Mesothelial cell of epicardium (in vitro differentiated cells): ENCODE measurements at places on chromosomes 4 and X.

DNA sequence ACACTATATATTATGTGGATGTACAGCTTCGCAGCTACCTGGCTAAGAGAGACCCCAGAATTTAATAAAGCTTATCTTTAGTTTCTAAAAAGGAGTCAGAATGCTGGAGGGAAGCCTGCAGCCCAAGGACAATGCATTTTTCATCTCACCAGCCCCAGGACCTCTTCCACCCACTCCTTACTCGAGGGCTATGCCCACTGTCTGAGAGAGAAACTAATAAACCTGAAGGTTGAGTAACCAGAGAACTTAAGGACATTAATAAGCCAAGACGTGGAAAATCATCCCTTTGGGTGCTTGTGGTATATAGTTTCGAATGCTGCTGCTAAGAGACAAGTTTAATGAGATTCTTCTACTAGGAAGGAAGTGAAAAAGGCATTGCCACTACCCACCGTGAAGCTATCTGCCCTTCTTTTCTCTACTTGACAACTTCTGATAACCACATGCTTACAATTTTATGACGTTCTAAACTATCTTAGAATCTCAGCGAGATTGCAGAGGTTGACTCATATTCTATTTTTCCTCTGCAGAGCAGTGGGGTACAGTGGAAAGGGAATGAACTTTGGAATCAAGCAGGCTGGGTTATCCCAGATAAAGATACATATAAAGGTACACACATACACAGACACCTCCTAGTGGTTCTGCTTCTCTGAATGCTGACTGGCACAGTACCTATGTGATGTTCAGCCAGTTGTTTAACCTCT lies 3.3 kb downstream of the RELL1 start:
- no peak overlapping the region for H3K27ac ChIP-seq
- DNase-seq, result no peak
- peaks cover 18% of the 10 kb centered on the region for H3K27me3 ChIP-seq
- peaks cover 2% of the 10 kb centered on the region for H3K36me3 ChIP-seq
- H3K4me3 ChIP-seq, result no peak overlapping the region

- peak overlapping the region; percentile 72 for H3K4me3 ChIP-seq
- peaks cover 74% of the 10 kb centered on the region for H3K27me3 ChIP-seq
- no peak for DNase-seq
- peaks cover 59% of the 10 kb centered on the region for H3K4me1 ChIP-seq
Observed at GRCh38 chr4:4866866-4867374, 7.5 kb downstream of the MSX1 start.

- no peak for DNase-seq
- H3K36me3 ChIP-seq, result no peaks in the 10 kb centered on the region
- no peak overlapping the region for H3K27ac ChIP-seq
- H3K27me3 ChIP-seq, result no peaks in the 10 kb centered on the region
- peaks cover 3% of the 10 kb centered on the region for H3K4me1 ChIP-seq
Observed at GRCh38 chrX:20507901-20508620, 241.4 kb upstream of the RPS6KA3 start.

GRCh38 chrX:39616098-39616729 lies 481.5 kb downstream of the BCOR start:
- H3K27me3 ChIP-seq, result no peaks in the 10 kb centered on the region
- DNase-seq, result no peak
- no peak overlapping the region for H3K4me3 ChIP-seq

- H3K36me3 ChIP-seq, result no peaks in the 10 kb centered on the region
- no peak for DNase-seq
- H3K4me3 ChIP-seq, result no peak overlapping the region
- no peaks in the 10 kb centered on the region for H3K4me1 ChIP-seq
- no peak overlapping the region for H3K27ac ChIP-seq
- H3K27me3 ChIP-seq, result peaks cover 30% of the 10 kb centered on the region
Observed at GRCh38 chr4:18454349-18454748, 432.8 kb upstream of the LCORL start.

- peaks cover 11% of the 10 kb centered on the region for H3K4me1 ChIP-seq
- H3K4me3 ChIP-seq, result no peak overlapping the region
- H3K27ac ChIP-seq, result no peak overlapping the region
- no peaks in the 10 kb centered on the region for H3K27me3 ChIP-seq
- no peaks in the 10 kb centered on the region for H3K36me3 ChIP-seq
Observed at GRCh38 chr4:147725673-147726072, 6.2 kb upstream of the ARHGAP10 start.

GRCh38 chr4:154160519-154161301 lies 330.9 kb downstream of the DCHS2 start:
- no peaks in the 10 kb centered on the region for H3K36me3 ChIP-seq
- peaks cover 9% of the 10 kb centered on the region for H3K4me1 ChIP-seq
- DNase-seq, result no peak
- no peak overlapping the region for H3K27ac ChIP-seq
- peaks cover 15% of the 10 kb centered on the region for H3K27me3 ChIP-seq
- no peak overlapping the region for H3K4me3 ChIP-seq

GRCh38 chr4:72312032-72312650 lies 256.9 kb downstream of the ADAMTS3 start:
- H3K27ac ChIP-seq, result peak overlapping the region; percentile 57
- no peak overlapping the region for H3K4me3 ChIP-seq
- no peaks in the 10 kb centered on the region for H3K27me3 ChIP-seq
- peaks cover 22% of the 10 kb centered on the region for H3K4me1 ChIP-seq
- DNase-seq, result no peak
- no peaks in the 10 kb centered on the region for H3K36me3 ChIP-seq

- H3K4me1 ChIP-seq, result peaks cover 4% of the 10 kb centered on the region
- H3K27me3 ChIP-seq, result no peaks in the 10 kb centered on the region
- no peak overlapping the region for H3K4me3 ChIP-seq
- H3K27ac ChIP-seq, result no peak overlapping the region
Observed at GRCh38 chrX:65741823-65742222, 74.4 kb downstream of the MSN start.

- H3K4me3 ChIP-seq, result no peak overlapping the region
- DNase-seq, result no peak
- H3K27ac ChIP-seq, result no peak overlapping the region
- no peaks in the 10 kb centered on the region for H3K36me3 ChIP-seq
- H3K27me3 ChIP-seq, result peaks cover 10% of the 10 kb centered on the region
- H3K4me1 ChIP-seq, result no peaks in the 10 kb centered on the region
Observed at GRCh38 chr4:24489870-24490269, 94.5 kb downstream of the DHX15 start.

DNA sequence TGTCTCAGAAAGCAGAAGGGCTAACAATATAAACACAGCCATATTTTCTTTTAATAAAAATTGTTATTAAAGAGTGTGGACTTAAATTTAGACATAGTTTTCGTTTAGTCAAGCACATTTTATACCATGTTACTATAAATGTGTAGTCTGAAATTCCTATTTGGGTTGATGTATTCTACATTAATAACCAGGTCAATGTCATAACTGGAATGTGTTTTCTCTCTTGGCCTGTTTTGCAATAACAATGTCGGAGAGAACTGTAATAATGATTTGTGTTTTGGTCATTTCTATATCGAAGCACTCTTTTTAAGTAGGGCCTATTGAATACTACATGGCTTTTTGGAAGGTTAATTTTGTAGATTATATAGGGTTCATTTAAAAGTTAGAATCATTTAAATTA lies 5.5 kb downstream of the USO1 start:
- H3K4me3 ChIP-seq, result no peak overlapping the region
- peaks cover 11% of the 10 kb centered on the region for H3K36me3 ChIP-seq
- no peaks in the 10 kb centered on the region for H3K27me3 ChIP-seq
- peak overlapping the region; percentile 59 for H3K27ac ChIP-seq
- no peak for DNase-seq

DNA sequence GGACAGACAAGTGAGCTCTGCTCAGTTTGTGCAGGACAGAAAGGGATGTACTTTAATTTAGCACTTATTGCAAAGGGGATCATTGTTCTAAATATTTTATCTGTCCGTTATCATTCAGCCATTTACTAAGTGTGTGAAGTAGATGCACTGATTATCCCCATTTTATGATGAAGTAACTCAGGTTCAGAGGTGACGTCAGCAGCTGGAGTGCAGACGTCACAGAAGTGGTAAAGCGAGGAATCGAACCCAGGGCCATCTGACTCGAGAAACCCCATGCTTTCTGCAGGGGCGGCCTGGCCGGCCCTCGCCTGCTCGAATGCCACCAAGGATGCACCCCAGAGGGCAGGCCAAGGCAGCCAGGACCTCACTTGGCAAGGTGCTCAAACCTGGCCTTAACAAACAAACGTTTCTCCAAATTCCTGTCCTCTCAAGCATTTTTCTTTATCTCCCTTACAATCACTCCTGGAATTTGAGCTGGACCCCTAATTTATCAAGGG lies 75.0 kb downstream of the DCTD start:
- no peaks in the 10 kb centered on the region for H3K27me3 ChIP-seq
- no peak overlapping the region for H3K27ac ChIP-seq
- H3K36me3 ChIP-seq, result no peaks in the 10 kb centered on the region
- DNase-seq, result no peak
- H3K4me1 ChIP-seq, result peaks cover 36% of the 10 kb centered on the region

- DNase-seq, result no peak
- H3K36me3 ChIP-seq, result peaks cover 59% of the 10 kb centered on the region
- no peak overlapping the region for H3K27ac ChIP-seq
- no peak overlapping the region for H3K4me3 ChIP-seq
- no peaks in the 10 kb centered on the region for H3K27me3 ChIP-seq
Observed at GRCh38 chr4:106092361-106093040, 197.2 kb downstream of the NPNT start.

DNA sequence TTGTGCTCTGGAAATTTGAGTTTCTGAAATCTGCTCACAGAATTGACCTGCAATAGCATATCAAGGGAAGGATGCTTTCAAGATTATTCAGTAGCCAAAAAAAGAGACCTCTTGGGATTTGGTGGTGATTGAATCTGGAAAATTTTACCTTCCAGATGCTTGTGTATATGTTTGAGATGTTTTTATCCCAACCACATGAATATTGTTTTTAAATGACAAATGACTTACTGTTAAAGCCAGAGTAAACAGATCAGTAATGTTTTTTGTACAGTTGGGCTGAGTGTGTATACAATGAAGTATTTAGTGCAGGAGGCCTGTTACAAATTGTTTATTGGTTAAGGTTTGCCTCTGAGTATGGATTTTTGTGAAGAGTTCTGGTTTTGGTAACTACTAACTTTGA lies 126.5 kb downstream of the CBR4 start:
- peaks cover 45% of the 10 kb centered on the region for H3K36me3 ChIP-seq
- no peak for DNase-seq
- H3K4me1 ChIP-seq, result peaks cover 36% of the 10 kb centered on the region
- no peaks in the 10 kb centered on the region for H3K27me3 ChIP-seq
- H3K27ac ChIP-seq, result no peak overlapping the region

DNA sequence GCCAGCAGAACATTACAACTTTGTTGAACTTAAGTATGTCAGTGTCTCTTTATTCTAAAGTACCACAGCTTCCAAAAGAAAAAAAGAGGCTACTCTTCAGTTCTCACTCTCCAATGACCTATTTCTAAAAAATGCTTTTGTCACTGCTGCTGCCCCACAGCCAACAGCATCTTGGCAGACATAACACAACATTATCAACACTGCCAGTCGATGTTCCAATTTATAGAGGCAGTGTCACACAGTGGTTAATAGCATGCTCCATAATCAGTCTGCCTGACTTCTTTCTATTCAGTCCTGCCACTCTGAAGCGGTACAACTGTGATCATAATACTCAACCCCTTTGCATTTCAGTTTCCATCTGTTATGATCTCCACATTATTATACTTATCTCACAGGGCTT lies 69.2 kb downstream of the PLS3 start:
- DNase-seq, result no peak
- peak overlapping the region; percentile 79 for H3K27ac ChIP-seq
- H3K27me3 ChIP-seq, result no peaks in the 10 kb centered on the region

GRCh38 chrX:81378560-81378959 lies 176.7 kb downstream of the SH3BGRL start:
- no peaks in the 10 kb centered on the region for H3K36me3 ChIP-seq
- no peaks in the 10 kb centered on the region for H3K4me1 ChIP-seq
- H3K4me3 ChIP-seq, result no peak overlapping the region
- no peaks in the 10 kb centered on the region for H3K27me3 ChIP-seq
- DNase-seq, result no peak
- no peak overlapping the region for H3K27ac ChIP-seq

DNA sequence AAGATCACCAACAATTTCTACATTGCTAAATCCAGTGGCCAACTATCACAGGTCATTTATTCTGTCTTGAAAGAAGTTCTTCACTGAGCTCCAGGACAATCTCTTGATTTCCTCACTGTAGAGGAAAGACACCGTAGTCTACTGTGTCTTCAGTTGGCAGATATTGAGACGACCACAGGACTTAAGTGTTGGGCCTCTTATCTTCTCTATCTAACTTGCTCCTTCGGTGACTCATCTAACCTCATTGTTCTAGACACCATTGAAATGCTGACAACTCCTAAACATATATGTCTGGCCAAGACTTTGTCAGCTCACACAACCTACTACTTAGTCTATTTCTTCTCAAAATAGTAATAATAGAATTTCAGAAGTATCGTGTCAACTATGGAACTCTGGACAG lies 425.8 kb downstream of the ARAP2 start:
- no peak overlapping the region for H3K27ac ChIP-seq
- H3K36me3 ChIP-seq, result no peaks in the 10 kb centered on the region
- peaks cover 8% of the 10 kb centered on the region for H3K4me1 ChIP-seq

DNA sequence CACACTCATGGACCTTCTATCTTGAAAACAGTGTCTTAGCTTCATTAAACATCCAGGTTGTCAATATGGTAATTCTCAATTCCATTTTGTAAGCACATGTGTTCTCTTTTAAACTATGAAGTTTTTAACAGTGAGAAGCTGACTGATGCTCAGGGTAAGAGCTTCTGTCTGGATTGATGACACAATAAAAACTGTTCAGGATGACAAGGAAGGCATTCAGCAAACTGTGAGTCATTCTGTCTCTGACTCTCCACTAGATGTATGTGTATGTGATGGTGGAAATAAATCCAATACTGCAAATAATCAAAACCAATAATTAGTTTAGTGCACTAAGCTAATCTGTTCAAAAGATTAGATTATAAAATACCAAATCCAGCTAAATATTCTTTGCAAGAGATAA lies 115.3 kb upstream of the ARX start:
- DNase-seq, result no peak
- H3K27ac ChIP-seq, result no peak overlapping the region
- no peak overlapping the region for H3K4me3 ChIP-seq
- H3K4me1 ChIP-seq, result no peaks in the 10 kb centered on the region
- no peaks in the 10 kb centered on the region for H3K36me3 ChIP-seq

DNA sequence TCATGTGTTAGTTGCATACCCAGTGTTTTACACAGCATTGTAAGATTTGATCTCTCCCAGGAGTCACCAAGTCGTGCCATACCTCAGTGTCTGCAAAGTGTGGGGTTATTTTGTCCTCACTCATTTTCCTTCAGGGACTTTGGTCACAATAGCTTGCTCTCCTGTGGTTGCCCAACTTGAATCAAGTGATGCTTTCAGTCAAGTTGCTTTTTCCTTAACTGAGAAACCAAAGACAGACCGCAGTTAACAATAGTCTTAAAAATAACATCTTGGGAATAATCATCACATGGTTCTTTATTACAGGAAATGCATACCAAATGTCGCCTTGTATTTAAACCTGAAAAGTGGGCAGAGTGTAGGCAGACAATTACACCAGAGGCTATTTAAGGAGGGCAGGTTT lies 44.5 kb upstream of the NDP start:
- H3K4me3 ChIP-seq, result no peak overlapping the region
- H3K27ac ChIP-seq, result no peak overlapping the region
- H3K4me1 ChIP-seq, result no peaks in the 10 kb centered on the region

- H3K27ac ChIP-seq, result no peak overlapping the region
- no peaks in the 10 kb centered on the region for H3K36me3 ChIP-seq
- H3K27me3 ChIP-seq, result no peaks in the 10 kb centered on the region
Observed at GRCh38 chr4:132334081-132334480, 815.0 kb upstream of the PCDH10 start.

GRCh38 chrX:11129534-11130105 lies 18.5 kb downstream of the HCCS start:
- H3K27me3 ChIP-seq, result no peaks in the 10 kb centered on the region
- DNase-seq, result no peak
- no peak overlapping the region for H3K27ac ChIP-seq
- no peak overlapping the region for H3K4me3 ChIP-seq
